ENCODE measurements at places on chromosomes 13 and 19.

- no peak for DNase-seq
Observed at GRCh38 chr19:35291916-35292315, at the start of gene MAG. Gene MAG (plus strand): TSS chr19:35292161. CDS start chr19:35295409, 3,248 bp downstream.

- no peak for DNase-seq
Observed at GRCh38 chr19:13115936-13116281, 631 bp downstream of the TRMT1 start.

DNA sequence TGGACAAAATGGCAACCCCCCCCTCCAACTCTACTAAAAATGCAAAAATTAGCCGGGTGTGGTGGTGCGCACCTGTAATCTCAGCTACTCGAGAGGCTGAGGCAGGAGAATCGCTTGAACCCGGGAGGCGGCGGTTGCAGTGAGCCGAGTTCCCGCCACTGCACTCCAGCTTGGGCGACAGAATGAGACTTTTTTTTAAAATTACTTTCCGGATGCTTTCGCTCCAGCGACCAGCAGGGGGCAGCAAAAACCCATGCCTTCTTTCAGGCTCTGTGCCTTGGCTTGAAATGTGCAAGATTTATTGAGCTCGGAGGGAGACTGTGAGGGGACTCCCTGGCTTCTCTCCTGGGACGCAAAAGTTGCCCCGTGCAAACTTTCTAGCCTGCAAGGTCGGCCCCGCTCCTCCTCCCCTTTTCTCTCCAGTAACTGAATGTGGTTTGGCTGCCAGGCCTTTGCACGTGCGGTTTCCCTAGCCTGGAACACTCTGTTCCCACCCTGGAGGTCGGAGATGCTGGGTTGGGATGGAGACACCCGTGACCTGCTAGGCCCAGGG lies 61.4 kb upstream of the NFIC start:
- peak; percentile 69 for DNase-seq

GRCh38 chr13:112877066-112877465 lies 91.9 kb upstream of the MCF2L start:
- DNase-seq, result no peak

DNA sequence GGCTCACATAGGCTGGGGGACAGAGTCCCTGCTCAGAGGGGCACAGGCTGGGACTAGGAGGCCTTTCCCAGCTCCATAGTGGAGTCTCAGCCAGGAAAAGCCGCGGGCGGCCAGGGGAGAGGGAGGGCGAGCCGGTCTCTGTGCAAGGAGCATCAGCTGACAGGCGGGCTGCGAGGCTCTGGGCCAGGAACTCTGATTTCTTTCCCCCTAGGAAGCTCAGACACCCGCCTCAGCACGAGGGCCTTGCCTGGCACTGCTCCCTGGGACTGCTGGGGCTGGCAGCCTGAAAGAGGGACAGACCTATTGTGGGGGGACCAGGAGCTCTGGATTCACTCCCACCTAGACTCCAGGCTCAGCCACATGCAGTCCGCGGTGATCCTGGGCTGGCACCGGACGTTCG lies 2.2 kb upstream of the PLK5 start:
- DNase-seq, result no peak

GRCh38 chr13:100100115-100100879 lies 11.4 kb downstream of the PCCA start:
- DNase-seq, result no peak

- DNase-seq, result no peak
Observed at GRCh38 chr13:94323764-94324758, 155.4 kb downstream of the DCT start.

GRCh38 chr13:80340651-80341100 lies 250 bp downstream of the SPRY2 start:
- DNase-seq, result no peak

DNA sequence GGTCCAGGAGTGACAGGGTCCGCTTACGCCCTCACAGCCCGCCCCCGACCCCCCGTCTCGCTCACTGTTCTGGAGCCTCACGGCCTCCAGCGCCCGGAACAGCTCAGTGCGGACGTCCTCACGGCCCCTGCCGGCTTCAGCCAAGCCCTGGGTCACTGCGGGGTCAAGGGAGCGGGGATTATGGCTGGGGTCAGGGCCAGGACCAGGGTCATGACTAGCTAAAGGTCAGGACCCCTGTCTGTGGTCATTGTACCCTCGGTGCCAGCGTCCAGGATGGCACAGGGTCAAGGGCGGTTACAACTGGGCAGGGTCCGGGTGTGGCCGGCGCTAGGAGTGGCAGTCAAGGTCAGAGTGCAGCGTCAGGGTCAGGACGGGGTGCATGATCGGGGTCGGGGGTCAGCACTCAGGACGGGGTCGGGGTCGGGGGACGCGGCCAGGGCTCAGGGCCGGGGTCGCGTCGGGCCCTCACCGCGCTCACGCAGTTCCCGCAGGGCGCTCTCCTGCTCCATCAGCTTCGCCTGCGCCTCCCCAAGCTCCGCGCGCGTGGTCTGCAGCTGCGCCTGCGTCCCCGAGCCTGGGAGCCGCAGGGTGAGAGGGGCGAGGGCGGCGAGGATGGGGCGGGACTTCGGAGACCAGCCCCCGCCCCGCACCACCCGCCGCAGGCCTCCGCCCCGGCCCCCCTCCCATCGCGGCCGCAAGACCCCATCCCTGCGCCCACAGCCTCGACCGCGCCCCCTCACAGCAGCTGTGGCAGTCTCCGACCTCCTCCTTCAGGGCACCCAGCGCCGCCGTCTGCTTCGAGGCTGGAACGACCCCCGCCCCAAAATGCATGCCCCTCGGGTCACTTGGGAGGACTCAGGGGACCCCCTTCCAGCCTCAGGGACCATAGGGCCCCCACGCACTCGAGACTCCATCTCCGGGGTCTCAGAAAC lies 1.4 kb downstream of the CLEC4G start:
- no peak for DNase-seq

GRCh38 chr13:76942363-76942762 lies 5.9 kb upstream of the ACOD1 start:
- DNase-seq, result no peak

- no peak for DNase-seq
Observed at GRCh38 chr13:91574766-91575165, 176.3 kb downstream of the GPC5 start.

DNA sequence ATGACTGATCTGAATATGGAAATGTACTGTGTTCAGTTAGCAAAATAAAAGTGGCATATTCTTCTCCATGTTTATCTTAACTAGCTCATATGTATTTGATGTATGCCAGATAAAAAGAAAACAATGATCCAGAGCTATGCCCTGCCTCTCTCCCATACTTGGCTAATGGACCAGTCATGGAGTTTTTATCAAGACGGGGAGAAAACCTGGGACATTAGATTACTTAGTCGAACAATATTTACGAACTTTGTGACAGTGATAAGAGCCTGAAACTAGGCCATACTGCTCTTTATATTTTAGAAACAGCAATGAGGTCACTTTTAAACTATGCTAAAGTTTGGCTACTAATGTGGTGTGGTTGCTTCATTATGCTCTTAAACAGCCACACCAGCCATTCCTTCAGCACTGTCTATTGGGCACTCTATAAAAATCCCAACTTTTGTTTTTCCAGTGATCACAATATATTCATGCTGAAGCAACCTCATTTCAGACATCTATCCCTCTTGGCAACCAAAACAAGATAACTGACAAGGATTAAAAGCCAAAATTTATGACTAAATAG lies 265.0 kb downstream of the FGF14 start:
- DNase-seq, result no peak

DNA sequence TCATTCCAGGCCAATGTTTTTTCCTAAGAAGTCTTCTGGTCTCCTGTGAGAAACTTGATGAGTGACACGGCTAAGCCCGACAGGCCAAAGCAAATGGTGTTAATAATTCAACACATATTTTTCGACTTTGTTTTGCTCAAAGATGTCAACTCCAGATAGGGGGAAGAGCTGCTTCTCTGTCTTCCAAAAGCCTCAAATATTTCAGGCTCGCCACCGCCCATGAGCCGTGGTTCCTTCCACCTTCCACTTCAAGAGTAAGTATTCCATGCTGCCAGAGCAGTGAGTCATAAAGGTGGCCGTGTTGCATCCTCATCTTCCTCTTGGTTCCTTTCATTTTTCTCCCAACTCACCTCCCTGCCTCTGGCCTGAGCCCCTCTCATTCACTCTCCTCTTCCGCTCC lies 272.6 kb downstream of the EFNB2 start:
- no peak for DNase-seq

DNA sequence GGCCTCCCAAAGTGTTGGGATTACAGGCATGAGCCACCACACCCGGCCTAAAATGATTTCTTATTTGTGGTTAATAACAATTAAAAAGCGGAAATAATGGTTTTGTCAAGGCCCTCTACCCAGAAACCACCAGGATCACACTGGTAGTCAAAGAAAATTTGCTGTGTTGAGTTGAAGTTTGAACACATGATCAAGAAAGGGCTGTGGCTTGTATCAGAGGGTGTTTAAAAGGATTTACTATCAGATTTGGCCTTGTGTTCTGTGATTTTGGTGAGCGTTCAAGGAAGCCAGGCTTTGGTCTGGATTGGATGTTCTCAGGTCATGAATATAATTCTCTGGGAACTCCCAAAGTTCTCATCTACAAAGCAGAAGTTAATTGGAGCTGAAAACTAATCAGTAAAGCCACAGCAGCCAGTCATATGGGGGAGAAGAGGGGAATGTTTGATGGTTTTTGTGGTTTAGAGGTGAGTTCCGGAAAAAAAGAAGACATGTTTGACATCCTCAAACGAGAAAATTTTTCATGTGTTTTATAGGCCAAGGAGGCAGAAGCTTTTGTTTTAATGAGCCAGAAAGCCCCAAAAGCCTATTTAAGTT lies 10.6 kb upstream of the ZNF556 start:
- no peak for DNase-seq
